ENCODE measurements at places on chromosomes 4 and X. TPM values are rescaled to one million over a fixed set of nuclear protein-coding genes. Genes with fewer than 3 reads are reported as not detected.

The MAML3 gene
- 0.07 TPM for total RNA-seq

The NPNT gene
- total RNA-seq = 0.29 TPM

The MTTP gene
- not detected for total RNA-seq

DNA sequence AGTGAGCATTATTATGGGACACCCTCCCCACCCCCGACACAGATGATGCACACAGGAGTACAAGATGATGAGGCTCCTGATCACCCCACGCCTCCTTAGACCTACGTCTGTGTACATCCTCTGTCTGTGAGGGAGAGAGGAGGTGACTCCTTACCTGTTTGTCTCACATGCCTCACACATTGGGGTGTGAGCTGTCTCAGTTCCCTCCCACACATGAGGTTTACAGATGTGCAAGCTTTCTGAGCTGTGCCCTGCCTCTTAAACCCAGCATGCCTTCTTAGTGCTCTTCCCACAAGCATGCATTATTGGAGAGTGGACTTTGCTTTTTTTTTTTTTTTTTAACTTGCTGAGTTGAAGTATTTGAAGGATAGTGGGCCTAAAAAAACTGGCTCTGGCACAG, 76.7 kb downstream of the CLCN5 start:
- DNase-seq = no peak

DNA sequence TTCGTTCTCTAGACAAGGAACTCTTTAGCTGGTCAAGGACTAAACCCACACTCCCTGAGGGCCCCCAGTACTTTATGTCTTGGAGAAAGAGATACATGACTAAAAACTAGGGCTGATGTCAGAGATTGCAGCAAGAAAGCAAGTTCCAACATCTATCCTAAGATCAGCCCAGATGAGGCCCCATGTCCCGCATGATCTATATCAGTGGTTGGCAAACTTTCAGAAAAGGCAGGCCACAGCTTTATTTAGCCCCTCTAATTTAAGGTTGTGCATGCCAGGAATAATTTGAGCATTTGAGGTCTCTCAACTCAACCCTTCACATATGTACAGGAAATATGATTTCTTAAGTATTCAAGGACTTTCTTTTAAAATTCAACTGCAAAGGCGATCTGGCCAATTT, 44.1 kb upstream of the FRMD7 start:
- DNase-seq = no peak

- no peak for DNase-seq
Observed at GRCh38 chr4:10413177-10413576, 44.0 kb downstream of the ZNF518B start.

The MAGEA11 gene
- not detected for total RNA-seq

- peak; percentile 65 for DNase-seq
Observed at GRCh38 chrX:55007656-55008055, 7.5 kb downstream of the APEX2 start.

All from A172 (cell line).